PC-3 (cell line): ENCODE measurements at places on chromosomes 3 and 15.
A peak's percentile ranks its signal among the peaks of the same experiment; 100 is the strongest.

- DNase-seq, result no peak
Measured at GRCh38 chr3:31197941-31198340, 303.5 kb upstream of the GADL1 start.

- no peak for DNase-seq
Measured at GRCh38 chr15:78492872-78493271, 14.5 kb upstream of the HYKK start.

DNA sequence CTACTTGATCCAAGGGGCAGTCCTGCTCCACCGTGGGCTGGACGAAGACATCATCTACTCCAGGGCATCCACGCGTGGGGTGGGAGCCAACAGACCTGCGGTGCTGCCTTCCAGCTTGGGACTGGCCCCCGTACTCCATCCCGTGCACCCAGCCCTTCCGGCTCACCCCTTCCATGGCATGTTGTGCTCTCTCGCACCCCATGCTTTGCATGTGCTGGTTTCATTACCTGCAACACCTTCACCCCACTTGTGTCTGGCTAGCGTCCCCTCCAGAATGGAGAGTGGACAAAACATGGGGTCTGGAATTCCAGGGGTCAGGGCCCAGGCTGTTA, 30.2 kb downstream of the SEMA7A start:
- DNase-seq, result no peak

DNA sequence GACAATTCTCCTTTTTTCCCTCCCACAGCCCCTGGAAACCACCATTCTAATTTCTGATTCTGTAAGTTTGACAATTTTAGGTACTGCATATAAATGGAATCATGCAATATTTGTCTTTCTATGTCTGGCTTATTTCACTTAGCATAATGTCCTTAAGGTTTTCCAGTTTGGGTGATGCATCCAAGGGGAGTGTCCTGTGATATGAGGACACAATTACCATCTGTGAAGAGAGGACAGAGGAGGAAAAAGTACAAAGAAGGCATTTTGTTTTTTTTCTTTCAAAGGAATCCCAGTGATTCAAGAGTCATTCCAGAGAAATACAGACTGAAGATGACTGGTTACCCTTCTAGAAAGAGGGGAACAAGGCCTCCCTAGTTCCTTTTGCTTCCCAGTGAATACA, 514.7 kb upstream of the TGFBR2 start:
- no peak for DNase-seq

DNA sequence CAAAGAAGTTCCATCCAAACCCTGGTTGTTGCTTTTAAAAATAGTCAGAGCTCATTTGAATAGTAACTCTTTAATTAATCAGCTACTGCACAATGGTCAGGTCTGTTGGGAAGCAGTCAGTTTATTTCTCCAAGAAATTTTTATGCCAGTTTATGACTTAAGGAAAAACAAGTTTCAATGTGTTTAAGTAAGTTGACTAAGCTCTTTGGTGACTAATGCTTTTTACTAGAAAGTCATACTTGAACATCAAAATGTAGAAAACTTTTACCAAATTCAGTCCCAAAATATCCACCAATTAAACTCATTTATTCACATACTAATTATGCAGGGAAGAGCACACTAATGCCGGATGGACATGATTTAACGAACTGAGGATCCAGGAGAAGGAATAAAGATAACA, 22.1 kb downstream of the PRICKLE2 start:
- DNase-seq, result peak; percentile 29

DNA sequence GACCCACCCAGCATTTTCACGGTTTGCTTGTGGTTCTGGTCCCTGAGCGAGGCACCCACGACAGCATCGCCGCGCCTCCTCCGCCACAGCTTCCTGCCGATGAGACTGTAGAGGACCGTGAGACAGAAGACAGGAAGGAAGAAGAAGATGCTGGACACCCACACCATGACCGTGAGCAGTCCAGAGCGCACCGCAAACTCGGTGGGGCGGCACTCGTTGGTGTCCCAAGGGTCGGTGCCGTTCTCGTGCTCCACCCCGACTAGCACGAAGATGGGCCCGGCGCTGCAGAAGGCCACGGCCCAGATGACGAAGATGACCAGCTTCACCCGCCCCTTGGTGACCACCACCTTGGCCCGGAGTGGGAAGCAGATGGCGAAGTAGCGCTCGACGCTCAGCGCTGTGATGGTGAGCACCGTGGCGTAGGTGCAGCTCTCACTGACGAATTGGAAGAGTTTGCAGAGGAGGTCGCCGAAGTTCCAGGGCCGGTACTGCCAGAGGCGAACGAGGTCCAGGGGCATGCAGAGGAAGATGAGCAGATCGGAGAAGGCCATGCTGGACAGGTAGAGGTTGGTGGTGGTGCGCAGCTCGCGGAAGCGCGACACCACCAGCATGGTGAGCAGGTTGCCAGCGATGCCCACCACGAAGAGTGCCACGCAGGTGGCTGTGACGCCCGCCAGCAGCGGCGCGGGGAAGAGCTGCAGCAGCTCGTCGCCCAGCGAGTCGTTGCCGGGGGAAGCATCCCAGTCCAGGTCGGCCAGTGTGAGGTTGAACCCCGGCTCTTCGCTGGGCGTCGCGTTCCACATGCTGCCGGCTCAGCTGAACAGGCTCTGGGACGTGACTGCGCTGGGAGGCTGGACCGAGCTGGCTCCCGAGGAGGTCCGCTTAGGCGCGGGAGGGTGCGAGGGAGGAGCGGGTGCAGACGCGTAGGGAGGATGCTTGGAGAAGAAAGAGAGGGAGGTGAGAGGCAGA, at the start of gene GHSR:
Gene GHSR, minus strand, starts transcription at position 846 of the 969 bp plus-strand sequence. Its CDS starts 43 bp downstream, at position 803.
- DNase-seq, result no peak

- no peak for DNase-seq
Measured at GRCh38 chr3:160464321-160464720, 14.7 kb upstream of the TRIM59 start.

GRCh38 chr3:65672871-65673815, 365.6 kb downstream of the MAGI1 start:
- peak; percentile 52 for DNase-seq

DNA sequence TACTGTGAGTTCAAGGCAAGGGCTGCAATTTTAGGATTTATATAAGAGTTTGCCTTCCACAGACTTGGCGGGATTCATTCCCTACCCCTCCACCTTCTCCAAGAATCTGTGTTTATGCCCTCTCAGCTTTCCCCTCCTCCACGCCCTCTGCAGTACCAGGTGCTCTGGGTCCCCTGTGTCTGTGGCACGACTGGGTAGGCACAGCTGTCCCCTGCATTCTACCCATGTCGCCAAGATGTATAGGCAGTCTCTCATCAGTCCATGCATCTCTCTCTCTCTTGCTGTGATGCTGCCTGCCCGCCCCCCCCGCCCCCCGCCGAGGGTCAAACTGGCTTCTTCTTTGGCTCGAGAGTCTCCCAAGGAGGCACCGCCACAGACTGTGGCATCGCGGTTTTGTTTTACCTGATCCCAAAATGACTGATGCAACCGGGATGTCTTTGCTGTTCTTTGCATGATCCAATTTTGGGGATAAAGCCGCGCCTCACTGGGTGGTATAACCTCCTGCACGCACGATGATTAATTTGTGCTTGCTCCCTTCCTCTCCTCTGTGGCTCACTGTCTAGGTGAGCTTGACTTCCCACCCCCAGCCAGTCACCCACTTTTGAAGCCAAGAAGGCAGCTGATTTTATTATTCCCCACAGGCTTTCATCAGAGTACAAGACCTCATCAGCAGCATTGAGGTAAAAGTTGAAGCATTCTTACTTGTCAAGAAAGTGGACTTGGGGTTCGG, 43.7 kb downstream of the EFCAB12 start:
- no peak for DNase-seq

DNA sequence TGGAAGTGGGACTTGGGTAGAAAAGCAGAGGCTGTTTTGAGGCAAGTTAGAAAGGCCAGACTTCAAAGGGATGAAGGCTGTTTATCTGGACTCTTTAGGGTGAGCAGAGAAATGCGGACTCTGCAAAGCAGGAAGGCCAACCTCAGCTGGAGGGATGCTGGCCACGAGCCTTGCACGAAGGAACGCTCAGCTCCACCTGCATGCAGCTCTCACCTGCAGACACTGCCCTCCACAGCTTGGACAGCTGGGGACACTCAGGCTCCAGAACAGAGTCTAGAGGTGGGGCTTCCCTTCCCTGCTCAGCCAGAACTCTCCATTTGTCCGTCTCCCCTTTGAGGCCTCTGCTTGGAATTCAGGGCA, 229.7 kb downstream of the ADAMTS17 start:
- DNase-seq, result no peak

DNA sequence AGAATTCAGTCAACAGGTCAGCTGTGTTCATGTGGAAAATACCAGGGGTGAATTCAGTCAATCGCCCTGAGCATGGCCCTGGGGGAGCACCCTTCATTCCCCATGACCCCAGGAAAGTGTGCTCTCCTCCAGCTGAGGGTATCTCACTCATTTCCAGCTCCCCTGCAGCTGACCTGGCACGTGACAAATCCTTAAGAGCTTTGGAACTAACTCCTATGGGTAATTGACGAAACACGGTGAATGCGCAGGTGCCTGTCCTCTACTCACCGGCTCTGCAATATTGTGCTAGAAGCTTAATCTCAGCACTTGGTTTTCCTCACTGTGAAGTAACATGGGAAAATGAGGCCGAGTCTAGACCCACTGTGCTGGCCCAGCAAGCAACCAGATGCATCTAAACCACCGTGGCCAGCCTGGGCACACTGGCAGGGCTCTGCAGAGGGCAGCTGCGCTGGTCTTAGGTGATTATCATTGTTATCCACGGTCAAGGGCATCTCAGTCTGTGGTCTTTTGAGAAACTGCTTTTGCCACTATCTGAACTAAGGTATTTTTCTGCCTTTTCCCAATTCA, 63.1 kb downstream of the SPSB4 start:
- no peak for DNase-seq

- DNase-seq, result no peak
Measured at GRCh38 chr3:49734752-49735151, 11.0 kb upstream of the GMPPB start.

- peak; percentile 77 for DNase-seq
Measured at GRCh38 chr3:147943265-147943945, 534.2 kb downstream of the ZIC1 start.

DNA sequence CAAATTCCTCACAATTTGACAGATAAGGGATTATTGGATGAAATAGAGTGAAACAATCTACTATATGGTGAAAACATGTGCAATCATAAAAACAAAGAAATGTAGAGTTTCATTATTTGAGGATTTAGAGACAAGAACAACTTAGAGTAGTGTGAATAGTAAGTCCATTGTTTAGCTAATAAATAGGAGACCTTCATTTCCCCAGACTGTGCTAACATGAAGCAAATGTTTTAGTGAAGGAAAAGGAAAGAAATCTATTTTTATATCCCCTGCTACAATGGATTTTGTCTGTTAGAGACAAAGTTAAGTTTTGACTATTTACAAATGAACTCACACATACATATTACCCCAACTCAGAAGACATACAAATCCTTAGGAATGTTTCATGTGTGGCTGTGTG, 77.8 kb downstream of the EFL1 start:
- DNase-seq, result no peak

GRCh38 chr3:58535531-58536500, 1.2 kb downstream of the ACOX2 start:
- DNase-seq, result peak; percentile 18

- no peak for DNase-seq
Measured at GRCh38 chr15:35583863-35584528, 38.0 kb upstream of the DPH6 start.

DNA sequence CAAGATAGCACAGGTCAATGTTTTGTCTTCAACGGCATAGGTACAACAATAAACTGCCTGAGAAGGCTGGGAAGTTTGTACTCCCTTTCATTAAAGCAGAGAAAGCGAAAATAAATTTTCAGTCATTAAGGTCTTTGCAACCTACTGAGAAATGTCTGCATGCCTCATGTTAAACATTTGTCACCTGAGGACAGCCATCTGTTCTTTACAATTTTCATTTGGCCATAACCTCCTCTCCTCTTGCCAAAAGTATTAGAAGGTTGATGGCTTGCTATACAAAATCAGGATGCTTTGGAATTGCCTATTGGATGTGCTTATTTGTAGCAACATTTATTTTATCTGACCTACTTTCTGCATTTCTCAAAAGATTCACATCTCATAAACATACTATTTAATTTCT, 122.7 kb downstream of the GOLIM4 start:
- no peak for DNase-seq

GRCh38 chr3:195450731-195451229, 8.0 kb upstream of the ACAP2 start:
- DNase-seq, result no peak

- DNase-seq, result no peak
Measured at GRCh38 chr15:31472636-31473384, 146.2 kb downstream of the KLF13 start.

- peak; percentile 16 for DNase-seq
Measured at GRCh38 chr15:101293122-101293521, 1.9 kb downstream of the SNRPA1 start.

DNA sequence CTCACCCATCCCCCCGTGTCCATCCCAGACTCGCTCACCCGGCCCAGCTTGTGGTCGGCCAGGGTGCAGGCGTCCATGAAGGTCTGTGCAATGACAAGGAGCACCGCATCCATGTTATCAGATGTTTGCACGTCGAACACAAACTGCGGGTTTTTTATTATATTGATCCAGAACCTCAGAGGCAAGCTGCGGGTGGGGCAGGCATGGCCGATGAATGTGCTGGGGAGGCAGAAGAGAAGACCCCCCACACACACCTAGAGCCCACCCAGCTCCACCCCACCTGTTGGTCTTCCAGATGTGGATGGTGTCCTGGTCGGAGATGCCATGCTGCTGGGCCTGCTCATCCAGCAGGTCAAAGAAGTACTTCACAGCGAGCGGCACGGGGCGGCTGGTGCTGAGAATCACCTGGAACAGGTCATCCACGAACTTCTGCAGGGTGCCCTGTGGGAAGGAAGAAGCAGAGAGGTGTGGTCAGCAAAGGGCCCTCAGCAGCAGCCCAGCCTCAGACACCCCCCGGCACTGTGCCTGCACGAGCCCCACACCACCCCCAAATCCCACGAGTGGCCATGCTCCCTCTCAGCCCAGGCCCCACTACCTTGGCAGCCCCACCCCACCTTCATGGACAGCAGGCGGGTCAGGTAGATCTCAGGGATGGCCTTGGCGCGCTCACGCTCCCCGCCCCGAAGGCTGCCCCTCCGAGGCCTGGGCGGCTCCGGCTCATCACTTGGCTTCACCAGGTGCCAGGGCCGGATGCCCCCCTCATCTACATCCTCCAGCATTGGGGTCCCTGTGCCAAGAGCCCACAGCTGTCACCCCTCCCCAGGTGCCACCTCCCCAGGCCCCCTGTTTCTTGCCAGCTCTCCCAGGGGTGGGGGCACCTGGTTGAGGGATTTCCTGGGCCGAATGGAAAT, 20.3 kb downstream of the PLXNB1 start:
- no peak for DNase-seq

DNA sequence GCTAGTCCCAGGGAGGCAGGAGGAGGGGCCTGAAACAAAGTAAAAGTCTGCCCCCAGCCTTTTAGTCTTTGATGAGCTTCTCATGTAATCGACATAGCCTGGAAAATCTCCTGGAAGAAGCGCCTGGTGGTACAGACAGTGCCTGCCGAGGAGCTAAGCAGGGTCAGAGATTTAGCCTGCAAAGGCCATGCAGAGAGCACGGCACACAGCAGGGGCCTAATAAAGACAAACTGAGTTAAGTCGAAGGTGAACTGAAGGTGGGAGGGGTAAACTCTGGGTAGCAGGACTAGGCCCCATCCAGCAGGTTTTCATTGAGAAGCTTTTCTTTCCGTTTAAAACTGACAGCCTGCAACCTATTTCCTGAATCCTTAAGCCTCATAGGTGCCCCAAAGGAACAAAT, 115.5 kb upstream of the ABHD17C start:
- no peak for DNase-seq
